ENCODE measurements at places on chromosomes 5 and 9.
A peak's percentile ranks its signal among the peaks of the same experiment; 100 is the strongest.

GRCh38 chr5:162283609-162284008 lies 216.0 kb downstream of the GABRG2 start:
- DNase-seq, result no peak

DNA sequence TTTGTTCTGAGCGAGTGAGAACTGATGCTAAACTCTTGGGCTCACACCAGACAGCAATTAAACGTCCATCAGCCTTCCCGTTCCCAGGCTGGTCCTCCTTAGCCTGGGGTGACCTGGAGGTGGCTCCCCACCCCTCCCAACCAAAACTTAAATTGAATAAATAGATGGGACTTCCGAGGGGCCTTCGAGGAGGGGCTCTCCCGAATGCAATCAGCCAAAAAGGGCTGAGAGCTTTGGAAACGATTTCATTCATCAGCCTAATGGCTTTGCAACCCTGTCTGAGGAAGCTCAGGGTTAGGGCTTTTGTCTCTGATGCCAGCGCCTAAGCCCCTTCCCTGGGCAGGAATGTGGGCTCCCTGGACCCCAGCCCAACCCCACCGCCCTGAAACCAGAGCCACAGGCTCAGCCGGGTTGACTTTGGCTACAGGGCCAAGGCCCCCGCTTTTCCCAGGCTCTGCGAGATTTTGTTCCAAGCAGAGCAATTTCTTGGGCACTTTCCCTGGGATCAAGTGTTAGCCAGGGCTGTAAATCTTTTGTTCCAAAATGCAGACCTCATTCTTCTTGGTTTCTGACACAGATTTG lies 29.2 kb downstream of the LHX3 start:
- DNase-seq, result no peak

GRCh38 chr9:133787754-133788025 lies 49.5 kb upstream of the SARDH start:
- DNase-seq, result peak; percentile 33

GRCh38 chr5:150167908-150168307 lies 1.3 kb downstream of the CDX1 start:
- no peak for DNase-seq

Data from suppressor macrophage treated with lipopolysaccharide for 1 hour (primary cell).